Bone marrow (tissue), 2 donors: ENCODE measurements at places on chromosomes 11 and 22.

DNA sequence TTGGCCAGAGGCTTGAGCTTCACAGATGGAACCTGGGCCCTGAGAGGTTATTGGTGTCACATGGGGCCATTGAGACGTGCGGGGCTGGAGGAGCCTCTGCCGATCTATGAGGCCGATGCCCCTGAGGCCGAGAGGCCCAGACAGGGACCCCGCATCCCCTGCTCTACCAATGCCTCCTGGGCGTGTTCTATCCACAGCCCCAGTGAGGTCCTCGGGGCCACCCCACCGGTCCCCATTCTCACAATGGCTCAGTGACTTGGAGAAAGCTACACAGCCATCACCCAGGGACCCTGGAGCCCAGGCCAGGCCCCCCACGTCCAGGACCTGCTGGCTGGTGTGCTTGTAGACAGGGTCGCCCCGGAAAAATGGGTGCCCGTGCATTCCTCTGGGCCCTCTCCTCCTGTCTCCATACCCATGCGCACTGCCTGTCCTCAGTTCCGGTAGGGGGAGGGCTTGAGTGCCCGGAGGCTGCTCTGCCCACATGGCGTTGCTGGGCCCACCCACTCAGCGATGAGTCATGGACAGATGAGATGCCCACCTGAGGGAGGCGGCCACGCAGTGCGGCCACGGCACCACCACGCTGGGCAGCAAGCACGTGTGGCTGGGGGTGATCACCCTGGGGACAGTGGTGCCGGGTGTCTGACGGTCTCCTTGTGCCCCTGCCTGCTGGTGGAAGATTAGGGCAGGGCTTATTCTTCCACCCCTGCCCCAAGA is 1224.7 kb downstream of the BRD1 start:
- DNase-seq: no peak

GRCh38 chr11:62889484-62890437 is 9.1 kb downstream of the SLC3A2 start:
- no peak for DNase-seq

DNA sequence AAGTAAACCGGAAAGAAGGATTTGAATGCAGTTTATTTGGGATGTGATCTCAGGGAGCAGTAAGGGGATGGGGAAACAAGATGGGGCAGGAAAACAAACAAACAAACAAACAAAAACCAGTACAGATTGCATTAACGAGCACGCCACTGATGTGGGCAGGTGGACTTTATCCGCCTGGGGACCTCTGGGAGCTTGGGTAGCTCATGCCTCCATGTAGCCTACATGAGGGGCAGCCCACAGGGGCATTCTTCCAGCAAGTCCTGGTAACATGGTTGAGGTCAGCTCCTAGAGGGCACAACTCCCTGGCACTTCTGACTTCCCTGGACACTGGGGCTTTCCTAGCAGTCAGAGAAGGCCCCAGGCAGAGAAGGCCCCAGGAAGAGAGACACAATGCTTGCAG is 38.6 kb downstream of the C11orf96 start:
- DNase-seq: no peak

DNA sequence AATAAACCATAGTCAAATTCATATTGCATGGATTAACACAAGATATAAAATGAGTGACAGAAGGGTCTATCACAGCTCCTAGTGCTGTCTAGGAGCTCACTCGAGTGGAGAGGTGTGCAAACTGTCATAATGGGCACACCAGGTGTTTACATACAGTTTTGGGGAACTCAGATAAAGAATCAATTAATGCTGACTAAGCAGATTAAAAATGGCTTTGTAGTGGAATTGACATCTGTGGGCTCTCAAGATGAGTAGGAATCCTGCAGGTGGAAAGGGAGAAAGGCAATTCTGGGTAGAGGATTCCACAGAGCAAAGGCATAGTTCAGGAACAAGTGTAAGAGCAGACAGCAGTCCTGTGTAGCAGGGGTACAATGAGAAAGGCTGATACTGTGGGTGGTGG is 496.2 kb upstream of the CCDC90B start:
- no peak for DNase-seq
